Stimulated activated CD8-positive, alpha-beta memory T cell treated with anti-CD3 and anti-CD28 coated beads, Interleukin-15, amount 100 ng/mL, for 1 hour (primary cell): ENCODE measurements at places on chromosomes 3 and 15.

- DNase-seq, result no peak
These were observed 322.2 kb upstream of the SEMA6D start for GRCh38 chr15:47395076-47395475.

GRCh38 chr3:197278933-197279332, 19.5 kb downstream of the DLG1 start:
- no peak for DNase-seq

DNA sequence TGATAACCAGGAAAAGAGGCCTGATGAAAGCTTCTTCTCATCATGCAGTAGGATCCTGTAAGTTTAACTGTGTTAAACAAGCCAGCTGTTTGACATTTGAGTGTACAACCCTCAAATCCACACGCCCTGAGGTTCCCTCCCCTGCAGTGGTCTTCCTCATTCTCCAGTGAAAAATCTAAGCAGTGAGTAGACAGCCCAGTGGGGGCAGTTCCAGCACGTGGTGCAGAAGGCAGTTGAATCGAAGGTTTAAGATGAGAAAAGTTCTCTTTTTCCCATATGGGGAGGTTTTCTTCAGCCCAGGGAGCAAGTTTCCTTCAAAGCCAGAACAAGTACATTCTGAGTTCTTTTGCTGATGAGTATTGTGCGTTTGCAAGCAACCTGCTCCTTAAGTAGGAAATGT, 174.5 kb downstream of the NR2F2 start:
- no peak for DNase-seq

- no peak for DNase-seq
These were observed 119.9 kb downstream of the ALDH1A2 start for GRCh38 chr15:57945616-57946015.

- no peak for DNase-seq
These were observed 90.6 kb downstream of the ARNT2 start for GRCh38 chr15:80494756-80495155.

DNA sequence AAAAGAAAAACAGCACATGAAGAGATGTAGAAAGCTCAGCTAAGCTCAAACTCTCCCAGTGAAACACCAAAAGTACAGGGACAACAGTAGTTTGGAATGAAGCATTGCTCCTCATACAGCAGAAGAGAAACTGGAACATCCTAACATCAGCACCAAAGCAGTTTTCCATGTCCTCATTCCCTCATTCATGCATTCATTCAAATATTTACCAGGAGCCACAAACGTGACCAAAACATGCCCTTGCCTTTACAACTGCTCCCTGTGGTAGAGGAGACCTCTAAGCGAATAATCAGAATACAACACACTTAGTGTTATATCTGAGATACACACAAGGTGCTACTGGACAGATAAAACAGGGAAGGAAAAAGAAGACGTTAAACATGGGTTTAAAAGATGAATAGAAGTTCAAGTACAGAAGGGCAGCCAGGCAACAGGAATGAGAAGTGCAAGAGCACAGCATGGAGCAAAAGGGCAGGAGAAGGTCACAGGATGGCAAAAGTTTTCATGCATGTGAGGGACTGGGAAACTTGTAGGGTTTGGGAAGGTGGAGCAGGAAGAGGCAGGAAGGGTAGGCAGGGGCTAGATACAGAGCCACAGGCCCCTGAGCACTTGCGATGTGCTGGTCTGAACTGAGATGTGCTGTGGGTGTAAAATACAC, 58.5 kb upstream of the LMCD1 start:
- no peak for DNase-seq

GRCh38 chr15:63212050-63213004, 22.9 kb downstream of the RAB8B start:
- no peak for DNase-seq

DNA sequence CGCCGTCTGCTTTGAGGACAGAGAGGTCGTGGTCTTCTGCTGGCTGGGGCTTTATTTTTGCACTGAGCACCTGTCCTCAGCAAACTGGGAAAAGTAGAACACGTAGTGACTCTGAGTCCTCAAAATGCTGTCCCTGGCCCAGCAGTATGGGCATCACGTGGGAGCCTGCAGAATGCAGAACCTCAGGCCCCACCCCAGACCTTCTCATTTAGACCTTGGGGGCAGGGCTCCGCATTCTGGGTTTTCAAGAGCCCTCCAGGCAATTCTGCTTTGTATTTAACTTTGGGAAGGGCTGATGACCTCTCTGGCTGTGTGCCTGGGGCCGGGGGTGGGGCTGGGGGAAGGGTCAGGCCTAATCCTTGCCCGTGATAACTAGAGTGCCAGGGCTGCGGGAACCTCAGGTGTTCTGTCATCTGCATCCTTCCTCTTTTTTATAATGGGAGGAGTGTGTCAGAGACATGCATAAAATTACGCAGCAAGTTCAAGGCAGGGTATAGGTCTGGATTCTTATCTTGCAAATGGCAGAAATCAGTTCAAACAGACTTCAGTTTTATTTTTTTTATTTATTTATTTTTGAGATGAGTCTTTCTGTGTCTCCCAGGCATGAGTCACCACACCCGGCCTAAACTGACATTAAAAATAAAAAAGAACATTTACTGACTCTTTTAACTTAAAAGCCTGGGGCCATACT, 11.1 kb downstream of the SLC6A6 start:
- no peak for DNase-seq

DNA sequence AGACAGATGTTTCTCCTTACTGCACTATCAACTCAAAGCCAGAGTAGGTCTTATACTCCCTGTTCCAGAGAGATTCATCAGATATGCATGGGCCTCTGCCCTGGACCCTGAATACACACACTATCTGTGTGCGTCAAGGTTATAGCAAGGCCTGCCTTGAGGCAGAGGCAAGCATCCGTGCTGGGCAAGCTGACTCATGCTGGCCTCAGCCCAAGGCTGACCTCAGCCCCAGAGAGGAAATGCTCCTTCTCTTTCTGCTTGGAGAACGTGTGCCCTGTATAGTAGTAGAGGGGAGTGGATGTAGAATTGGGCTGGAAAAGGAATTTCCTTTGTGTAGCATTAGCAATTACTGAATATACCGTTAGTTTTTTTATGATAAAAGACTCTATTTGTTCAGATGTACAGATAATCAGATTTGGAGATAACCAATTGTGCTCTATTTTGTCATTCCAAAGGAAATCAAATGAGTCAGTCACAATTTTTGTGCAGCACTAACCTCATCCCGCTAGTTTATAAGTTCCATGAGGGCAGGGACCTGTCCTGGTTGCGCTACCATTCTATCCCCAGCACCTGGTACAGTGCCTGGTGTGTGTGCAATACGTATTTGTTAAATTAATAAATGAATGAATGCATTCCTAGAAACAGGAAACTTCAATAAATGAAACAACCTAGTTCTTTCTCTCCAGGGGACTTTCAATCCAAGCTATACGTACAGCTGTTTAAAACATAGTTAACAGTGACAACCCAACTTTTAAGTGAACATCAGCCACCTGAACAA, 13.3 kb upstream of the PAQR9 start:
- DNase-seq, result no peak

DNA sequence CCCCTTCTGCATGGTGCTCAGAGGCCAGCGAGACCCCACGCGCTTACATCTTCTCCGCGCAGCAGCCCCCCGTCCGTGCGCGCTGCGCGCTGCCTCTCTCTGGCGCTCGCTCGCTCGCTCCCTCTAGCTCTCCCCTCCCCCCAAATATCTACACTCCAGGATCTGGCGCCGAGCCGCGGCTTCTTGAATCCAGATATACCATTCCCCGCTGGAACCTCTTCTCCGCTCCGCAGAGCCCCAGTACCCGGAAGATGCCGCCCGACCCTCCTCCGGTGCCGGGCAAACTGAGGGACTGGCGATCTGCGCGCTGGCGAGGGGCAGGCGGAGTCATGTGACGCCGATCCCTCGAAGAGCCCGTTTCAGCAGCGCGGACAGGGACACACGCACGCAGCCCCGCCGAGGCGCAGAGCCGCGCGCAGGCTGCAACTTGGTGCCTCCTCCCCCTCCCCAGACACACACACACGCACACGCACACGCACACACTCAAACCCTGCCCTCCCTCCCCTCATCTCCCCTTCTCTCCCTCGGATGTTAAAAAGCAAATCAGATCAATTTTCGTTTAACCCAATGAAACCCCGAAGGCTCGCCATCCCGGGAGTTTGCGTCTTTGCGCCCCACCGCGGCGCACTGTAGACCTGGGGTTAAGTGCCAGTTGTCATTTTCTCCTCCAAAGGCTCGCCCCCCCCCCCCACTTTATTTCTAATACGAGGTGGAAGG, at the start of gene RASGRF1:
Gene RASGRF1 (minus strand): TSS at position 294 of the 717 bp plus-strand sequence. CDS start 282 bp downstream, at position 12.
- no peak for DNase-seq
